Left ventricle myocardium inferior (tissue), 1 donor: ENCODE measurements at places on chromosomes 13 and 19. TPM values are rescaled to one million over a fixed set of nuclear protein-coding genes. Genes with fewer than 3 reads are reported as not detected.

Gene PPM1N
- total RNA-seq: 0.19 TPM

Gene BRD4
- total RNA-seq: 60.9 TPM

Gene HIPK4
- total RNA-seq: not detected

Gene CCDC70
- total RNA-seq: not detected

Gene CACNA1A
- 0.44 TPM for total RNA-seq

Gene TJP3
- not detected for total RNA-seq

Gene KIR2DL3
- total RNA-seq: not detected

Gene FLT3
- 0.05 TPM for total RNA-seq

Gene PNMA8C
- total RNA-seq: not detected

Gene METTL21C
- total RNA-seq: not detected

Gene ZNF582
- 4.4 TPM for total RNA-seq

Gene FGF21
- not detected for total RNA-seq

Gene PRR12
- total RNA-seq: 15.5 TPM

Gene ZNF541
- total RNA-seq: 0.99 TPM

DNA sequence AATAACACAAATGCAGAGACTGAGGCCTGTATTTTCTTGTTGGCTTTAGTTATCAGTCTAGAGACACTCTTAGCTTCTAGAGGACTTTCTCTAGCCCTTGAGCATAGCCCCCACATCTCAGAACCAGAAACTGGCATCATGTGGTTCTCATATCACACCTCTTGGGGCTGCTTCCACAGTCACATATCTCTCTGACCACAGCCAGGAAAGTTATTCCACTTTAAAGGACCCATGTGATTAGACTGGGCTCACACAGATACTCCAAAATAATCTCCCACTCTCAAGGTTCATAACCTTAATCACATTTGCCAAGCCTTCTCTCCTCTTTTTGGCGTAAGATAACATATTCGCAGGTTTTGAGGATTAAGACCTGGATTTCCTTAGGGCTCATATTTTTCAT lies 846.9 kb upstream of the MIR17HG start:
- DNase-seq: no peak

- DNase-seq: no peak
These were observed 27.5 kb upstream of the TMEM160 start for GRCh38 chr19:47075941-47076340.

DNA sequence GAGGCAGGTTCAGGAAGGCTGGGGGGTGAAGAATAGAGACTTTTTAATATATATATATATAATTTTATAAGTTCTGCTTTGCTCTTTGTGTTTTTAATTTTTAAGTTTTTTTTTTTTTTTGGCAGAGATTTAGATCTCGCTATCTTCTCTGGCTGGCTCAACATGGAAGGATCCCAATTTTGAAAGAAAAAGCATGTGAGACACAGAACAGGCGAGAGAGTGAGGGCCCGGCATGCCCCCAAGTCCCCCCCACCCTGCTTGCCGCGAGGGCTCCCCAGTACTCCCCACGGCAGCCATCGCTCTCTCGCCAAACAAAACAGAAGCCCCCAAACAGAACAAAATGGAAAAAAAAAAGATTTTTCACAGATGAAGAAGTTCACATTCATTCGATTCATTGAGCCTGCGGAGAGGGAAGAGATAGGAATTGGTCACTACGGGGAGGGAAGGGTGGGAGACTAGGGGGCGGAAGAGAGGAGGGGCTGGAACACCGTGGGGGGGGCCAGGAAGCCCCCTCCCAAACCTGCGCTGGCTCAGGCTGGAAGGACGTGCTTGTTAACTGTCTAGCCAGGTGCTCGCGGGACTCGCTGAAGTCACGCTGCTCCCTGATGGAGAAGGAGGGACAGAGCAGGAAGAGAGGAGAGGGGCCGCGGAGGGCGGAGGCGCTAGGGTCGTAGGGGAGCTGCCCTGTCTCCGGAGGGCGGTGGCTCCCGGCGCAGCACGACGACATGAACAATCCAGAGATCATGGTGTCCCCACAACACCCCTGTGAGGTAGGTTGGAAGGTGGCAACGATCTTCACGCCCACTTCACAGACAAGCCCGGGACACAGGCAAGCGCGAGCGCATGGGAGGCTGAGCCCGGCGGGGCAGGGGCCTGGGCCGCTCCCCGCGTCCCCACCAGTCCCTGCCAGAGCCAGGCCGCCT lies 10.6 kb downstream of the KHSRP start:
- DNase-seq: no peak

GRCh38 chr13:78370231-78370630 lies 233.1 kb downstream of the POU4F1 start:
- no peak for DNase-seq

- no peak for DNase-seq
These were observed 23.5 kb downstream of the CDADC1 start for GRCh38 chr13:49271264-49271663.

- no peak for DNase-seq
These were observed 1.7 kb upstream of the BCAM start for GRCh38 chr19:44807162-44807561.

GRCh38 chr19:56350416-56351045 lies 35.9 kb upstream of the ZSCAN5A start:
- DNase-seq: no peak

DNA sequence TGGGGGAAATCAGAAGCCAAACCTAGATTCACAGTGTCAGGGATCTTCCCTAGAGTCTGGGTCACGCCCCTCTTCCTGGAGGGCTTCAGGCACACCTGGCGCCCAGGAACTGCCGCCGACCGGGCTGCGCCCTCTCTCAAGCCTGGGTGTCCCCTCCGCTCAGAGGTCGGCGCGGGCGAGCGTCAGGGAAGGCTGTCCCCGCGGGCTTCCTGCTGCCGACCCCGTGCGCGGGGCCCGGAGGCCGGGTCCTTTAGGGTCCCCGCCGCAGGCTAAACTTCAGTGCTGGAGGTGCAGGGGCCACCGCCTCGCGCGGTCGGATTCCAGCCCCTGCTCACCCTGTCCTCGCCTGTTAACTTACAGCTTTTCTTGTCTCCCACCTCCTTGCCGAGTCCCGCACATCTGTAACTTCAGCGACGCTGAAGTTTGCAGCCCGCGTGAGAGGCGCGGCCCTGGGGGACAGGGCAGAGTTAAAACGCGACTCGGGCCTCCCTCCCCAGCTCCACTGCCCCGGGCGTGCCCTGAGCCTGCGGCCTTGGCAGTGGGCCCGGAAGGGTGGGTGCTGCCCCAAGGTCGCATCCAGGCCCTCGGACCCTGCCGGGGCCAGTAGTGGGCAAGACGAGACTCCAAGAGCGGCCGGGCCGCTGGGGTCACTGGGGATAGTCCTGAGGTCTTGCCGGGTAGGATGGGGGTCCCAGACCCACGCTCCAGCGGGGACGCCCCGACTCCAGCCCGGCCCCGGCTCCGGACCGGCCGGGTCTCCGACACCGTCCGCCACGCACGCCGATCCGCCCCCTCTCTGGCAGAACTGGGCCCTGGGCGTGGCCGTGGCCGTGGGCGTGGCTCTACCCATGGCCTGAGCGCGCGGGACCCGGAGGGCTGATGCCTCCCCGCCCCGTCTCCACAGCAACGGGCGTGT lies 95.6 kb upstream of the ZNF98 start:
- no peak for DNase-seq

- no peak for DNase-seq
These were observed 8.9 kb downstream of the CIC start for GRCh38 chr19:42277821-42278451.

GRCh38 chr19:47045867-47046470 lies 2.5 kb downstream of the TMEM160 start:
- DNase-seq: no peak

GRCh38 chr19:16084067-16084685 lies 7.9 kb downstream of the TPM4 start:
- DNase-seq: no peak

DNA sequence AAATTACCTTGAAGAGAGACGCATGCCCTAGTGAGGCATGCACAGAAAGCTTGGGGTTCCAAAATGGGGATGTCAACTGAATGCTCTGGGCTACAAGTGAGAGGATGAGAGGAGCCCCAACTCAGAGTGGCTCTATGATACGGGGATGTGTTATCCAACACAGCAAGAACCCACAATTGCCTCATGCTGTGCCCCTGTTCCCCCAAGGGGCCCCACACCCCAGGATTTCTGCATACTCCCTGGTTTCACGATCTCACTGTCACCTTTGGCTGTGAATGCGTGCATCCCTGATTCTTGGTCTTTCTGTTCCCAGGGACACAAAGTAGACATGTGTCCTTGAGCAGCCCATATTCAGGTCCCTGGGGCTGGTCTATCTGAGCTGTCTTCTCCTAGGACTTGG lies 29.3 kb downstream of the WDR88 start:
- no peak for DNase-seq

DNA sequence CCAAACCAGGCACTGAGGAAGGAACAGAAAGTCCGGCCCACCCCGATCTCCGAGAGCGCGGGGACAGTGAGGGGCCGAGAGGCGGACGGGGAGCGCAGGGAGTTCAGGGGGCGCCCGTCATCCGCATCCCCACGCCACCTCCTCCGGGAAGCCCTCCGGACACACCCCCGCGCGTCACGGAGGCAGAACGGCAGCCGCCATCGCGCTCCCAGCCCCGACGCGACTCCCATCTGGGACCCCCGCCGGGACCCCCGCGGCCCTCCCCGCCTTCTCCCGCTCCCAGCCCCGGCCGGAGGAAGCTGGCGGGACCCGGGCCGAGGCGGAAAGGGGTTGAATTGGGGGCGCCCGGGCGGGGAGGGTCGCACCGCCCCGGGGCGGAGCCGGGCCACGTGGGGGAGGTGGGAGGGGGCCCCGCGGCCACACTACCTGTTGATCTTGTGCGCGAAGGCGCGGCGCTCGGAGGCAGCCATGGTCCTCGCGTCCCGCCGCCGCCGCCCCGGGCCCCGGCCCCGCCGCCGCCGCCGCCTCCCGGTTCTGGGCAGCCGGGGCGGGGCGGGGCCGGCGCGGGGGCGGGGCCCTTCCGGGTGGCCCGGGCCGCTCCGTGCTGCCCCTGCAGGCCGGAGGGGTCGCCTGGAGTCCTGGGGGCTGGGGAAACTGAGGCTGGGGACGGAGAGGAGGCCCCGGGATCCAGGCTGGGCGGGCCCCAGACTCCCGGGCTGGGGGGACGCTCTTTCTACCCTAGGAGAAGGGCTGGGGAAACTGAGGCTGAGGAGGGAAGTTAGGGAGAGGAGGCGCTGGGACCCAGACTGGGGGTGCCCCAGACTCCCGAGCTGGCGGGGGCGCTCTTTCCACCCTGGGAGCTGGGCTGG lies at the start of gene DOCK6:
TSS of gene DOCK6 (minus strand) at position 554 of the 869 bp plus-strand sequence. CDS start at position 470, 84 bp downstream.
- peak; percentile 49 for DNase-seq

- DNase-seq: no peak
These were observed 579.1 kb downstream of the KCTD12 start for GRCh38 chr13:76307142-76307541.

- DNase-seq: no peak
These were observed 93.6 kb downstream of the RFC3 start for GRCh38 chr13:33911521-33911920.

DNA sequence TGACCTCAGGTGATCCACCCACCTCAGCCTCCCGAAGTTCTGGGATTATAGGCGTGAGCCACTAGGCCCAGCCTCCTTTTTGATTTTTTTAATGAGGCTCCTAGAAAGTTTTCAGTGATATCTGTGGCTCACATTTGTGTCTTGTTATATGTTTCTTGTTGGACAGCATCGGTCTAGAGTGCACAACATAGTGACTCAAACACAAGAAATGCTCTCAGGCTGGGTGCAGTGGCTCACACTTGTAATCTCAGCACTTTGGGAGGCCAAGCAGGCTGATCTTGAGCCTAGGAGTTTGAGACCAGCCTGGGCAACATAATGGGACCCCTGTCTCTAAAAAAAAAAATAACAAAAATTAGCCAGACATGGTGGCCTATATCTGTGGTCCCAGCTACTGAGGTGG lies 8.2 kb downstream of the PHF11 start:
- no peak for DNase-seq

GRCh38 chr13:42891591-42891990 lies 100.5 kb downstream of the EPSTI1 start:
- DNase-seq: no peak

GRCh38 chr19:48713041-48713863 lies 6.3 kb downstream of the MAMSTR start:
- DNase-seq: no peak

GRCh38 chr19:870963-871401 lies 11.5 kb downstream of the CFD start:
- DNase-seq: peak; percentile 80
